ENCODE measurements at places on chromosomes 5 and 9.

DNA sequence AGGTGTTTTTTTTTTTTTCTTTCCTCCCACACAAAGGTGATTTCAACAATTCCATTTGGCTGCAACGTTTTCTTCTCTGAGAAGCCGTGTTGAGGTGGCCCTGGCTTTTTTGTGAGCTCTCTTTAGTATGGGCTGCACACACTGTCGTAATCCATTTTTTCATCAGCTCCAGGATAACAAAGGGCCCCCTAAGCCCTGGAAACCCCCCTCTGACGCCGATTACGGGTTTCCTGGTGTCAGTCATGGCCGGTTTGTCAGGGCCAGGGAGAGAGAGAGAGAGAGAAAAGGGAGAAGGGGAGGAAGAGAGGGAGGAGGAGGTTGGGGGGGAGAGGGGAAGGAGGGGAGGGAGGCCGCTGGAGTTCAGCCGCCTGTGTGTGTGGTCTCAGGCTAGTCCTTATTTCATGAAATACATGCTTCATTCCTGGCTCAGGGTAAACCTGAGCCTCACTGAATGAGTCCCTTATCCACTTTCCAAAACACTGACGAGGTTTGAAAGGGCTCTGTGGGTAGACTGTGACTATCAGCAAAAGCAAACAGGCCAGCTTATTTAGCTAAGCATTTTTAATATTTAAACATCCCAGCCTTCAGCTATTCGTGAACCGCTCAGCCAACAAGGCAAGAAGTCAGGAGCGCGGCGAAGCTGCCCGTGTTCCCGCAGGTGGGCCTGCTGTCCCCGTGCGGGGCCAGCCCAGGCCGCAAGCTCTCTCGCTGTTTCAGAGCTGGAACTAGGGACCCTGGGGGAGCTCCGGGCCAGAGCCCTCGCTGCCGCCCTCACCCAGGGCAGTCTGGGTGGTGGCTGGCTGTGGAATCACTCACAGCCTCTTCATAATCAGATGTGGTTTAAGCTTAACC is 172.8 kb downstream of the ERCC6L2 start:
- no peak for DNase-seq

- DNase-seq = no peak
Measured at GRCh38 chr9:129547063-129547462, 73.8 kb downstream of the C9orf50 start.

- DNase-seq = no peak
Measured at GRCh38 chr9:113675475-113675941, 200.6 kb upstream of the ZNF618 start.

DNA sequence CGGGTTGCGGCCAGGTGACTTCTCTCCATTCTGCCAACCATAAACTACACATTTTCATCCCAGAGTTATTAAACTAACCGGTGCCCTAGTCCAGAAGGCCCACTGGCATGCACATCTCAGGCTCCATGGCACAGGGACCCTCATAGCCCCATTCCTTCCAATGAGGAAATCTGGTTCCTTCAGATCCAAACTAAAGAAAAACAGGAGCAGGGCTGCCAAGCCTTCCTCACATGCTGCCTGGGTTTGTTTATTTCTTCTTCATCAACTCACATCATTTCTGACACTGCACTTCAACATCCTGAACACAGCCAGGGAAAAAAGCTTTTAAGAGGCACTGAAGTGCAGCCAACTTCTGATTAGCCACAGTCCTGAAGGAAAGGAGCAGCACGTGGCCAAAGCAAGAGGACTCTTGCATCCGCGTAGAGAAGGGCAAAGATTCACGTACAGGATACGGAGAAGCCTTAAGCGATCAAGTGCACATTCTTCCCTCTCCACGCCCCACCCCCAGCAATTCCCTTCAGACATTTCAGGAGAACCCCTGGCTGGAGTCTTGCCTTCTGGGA is 22.5 kb downstream of the LHFPL2 start:
- DNase-seq = no peak

- DNase-seq = no peak
Measured at GRCh38 chr9:27856054-27856453, 282.8 kb upstream of the C9orf72 start.

GRCh38 chr9:35748858-35749514 is at the start of the genes GBA2 and RGP1:
Gene GBA2, minus strand, starts transcription at chr9:35749228. Its CDS starts 524 bp downstream, at chr9:35748704.
Gene RGP1, plus strand, starts transcription at chr9:35749287. Its CDS starts 469 bp downstream, at chr9:35749756.
- DNase-seq = peak; percentile 41

- no peak for DNase-seq
Measured at GRCh38 chr5:112682621-112683061, 55.0 kb upstream of the APC start.

GRCh38 chr5:58133631-58134296 is 326.1 kb downstream of the PLK2 start:
- no peak for DNase-seq

- no peak for DNase-seq
Measured at GRCh38 chr5:92364986-92365550, 982.0 kb upstream of the ARRDC3 start.

GRCh38 chr9:34982361-34982760 is 7.2 kb upstream of the DNAJB5 start:
- no peak for DNase-seq

DNA sequence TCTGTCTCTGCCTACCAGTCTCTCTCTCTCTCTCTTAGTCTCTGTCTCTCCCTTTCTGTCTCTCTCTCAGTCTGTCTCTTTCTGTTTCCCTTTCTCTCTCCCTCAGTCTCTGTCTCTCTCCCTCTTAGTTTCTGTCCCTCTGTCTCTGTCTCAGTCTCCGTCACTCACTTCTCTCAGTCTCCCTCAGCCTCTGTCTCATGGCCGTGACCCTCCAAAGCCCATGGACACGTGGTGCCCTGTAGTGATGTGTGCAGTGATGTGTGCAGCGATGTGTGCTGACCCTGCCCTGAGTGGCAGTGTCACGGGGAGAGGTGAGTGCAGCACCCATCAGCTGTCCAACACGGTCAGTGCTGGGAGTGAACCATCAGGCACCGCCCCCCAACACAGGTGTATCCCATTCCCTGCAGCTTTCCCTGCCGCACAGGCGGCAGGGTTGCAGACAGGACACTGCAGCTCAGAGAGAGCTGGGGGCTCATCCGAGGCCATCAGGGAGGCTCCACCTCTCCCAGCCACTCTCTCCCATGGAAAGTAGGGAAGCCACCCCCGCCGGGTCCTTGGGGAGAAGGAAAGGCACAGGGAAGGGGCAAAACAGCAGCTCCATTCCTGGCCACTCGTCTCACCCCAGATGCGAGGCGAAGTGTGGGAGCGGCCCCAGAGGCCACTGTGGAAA is 794 bp upstream of the LRRC14B start:
- DNase-seq = no peak

GRCh38 chr5:57442080-57442839 is 40.4 kb downstream of the ACTBL2 start:
- no peak for DNase-seq

DNA sequence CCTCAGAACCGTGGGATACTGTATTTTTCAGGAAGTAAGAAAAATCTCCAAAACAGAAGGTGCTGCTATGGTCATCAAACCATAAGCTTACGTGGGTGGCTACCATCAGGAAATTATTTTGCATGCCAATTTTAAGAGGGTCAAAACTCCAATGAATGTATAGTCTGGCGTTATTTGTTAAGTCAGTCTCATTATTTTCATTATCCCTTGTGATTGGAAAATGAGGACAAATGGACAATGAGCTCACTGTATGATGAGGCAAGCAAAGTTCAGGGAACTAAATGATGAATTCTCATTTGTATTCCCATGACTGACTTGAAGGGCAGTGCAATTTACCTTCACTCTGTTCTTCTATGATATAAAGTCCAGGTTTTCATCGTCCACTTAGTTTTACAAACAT is 17.6 kb downstream of the PUM3 start:
- no peak for DNase-seq

- no peak for DNase-seq
Measured at GRCh38 chr5:73902327-73903051, 276.5 kb downstream of the ARHGEF28 start.

GRCh38 chr9:134227451-134228411 is 63.4 kb upstream of the RNU6ATAC start:
- DNase-seq = no peak

DNA sequence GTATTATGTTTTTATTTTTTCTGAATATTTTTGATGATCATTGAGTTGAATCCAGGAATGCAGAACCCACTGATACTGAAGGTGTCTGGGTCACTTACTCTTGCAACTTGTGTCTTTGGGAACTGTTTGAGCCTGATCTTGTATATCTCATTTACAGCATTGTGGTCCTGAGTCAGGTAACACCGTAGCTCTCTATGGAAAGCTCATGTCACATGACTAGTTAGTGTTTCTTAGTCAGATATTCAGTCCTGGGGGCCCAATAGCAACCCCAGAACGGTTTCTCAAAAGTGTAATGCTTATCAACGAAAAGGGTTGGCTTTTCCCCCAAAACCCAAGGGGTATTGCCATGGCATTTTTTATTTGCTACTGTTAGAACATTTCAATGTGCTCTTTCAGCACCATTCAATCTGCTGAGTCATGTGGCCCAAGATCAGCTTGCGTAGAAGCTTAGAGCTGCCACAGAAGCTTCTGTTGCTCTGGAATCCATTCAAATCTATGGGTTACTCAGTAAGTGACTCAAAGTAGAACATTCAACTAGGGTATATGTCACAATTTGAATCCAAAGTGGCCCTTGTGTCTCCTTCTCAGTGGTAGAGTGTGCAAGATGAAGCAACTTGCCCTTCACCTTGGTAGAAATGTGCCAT is 12.1 kb upstream of the PTAR1 start:
- DNase-seq = no peak

DNA sequence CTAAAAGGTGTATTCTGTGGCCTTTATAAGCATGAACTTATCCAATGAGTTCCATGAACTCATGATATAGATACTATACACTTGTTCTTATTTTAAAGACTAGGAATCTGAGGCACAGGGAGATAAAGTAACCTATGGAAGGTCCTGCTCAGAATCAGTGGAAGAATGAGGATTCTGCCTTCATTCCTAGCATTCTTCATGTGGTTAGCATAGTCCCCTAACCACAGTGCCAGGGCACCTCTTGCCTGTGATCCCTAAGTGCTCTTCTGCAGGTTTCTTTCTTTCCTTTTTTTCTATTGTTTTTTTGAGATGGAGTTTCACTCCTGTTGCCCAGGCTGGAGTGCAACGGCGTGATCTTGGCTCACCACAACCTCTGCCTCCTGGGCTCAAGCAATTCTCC is 174.1 kb downstream of the C9orf152 start:
- DNase-seq = no peak

DNA sequence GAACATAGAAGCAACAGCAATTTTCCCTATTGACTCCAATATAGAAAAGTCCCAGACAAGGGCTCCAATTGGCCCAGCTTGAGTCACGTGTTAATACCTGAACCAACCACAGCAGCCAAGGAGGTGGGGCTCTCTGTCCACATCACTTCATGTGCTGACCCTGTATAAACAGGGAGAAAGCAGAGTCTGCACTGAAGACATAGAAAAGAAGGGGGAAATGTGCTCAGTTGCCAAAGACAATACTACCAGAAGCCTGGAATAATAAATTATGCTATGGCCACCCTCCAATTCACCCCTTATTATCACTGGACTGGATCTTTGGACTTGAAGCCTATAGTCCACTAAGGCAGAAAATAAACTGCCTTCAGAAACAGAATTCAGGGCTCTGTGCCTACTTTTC is 275.4 kb downstream of the EPB41L4A start:
- no peak for DNase-seq

DNA sequence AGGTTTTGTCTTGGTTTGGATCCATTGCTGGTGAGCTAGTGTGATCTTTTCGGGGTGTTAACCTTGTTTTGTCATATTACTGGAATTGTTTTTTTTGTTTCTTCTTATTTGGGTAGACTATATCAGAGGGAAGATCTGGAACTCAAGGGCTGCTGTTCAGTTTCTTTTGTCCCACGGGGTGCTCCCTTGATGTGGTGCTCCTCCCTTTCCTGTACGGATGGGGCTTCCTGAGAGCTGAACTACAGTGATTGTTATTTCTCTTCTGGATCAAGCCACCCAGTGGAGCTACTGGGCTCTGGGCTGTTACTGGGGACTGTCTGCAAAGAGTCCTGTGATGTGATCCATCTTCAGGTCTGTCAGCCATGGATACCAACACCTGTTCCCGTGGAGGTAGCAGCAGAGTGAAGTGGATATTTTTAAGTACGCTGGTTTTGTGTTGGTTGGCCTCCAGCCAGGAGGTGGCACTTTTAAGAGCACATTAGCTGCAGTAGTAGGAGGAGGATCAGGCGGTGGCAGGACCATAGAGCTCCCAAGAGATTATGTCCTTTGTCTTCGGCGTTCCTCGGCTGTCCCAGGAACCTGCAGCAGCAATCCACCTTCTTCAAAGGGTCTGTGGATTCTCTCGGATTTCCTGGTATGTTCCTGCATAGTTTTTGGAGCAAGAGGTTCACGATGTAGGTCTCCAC is 27.2 kb downstream of the SCAMP1 start:
- no peak for DNase-seq

- no peak for DNase-seq
Measured at GRCh38 chr5:140418862-140419520, 17.4 kb downstream of the ANKHD1 start.

DNA sequence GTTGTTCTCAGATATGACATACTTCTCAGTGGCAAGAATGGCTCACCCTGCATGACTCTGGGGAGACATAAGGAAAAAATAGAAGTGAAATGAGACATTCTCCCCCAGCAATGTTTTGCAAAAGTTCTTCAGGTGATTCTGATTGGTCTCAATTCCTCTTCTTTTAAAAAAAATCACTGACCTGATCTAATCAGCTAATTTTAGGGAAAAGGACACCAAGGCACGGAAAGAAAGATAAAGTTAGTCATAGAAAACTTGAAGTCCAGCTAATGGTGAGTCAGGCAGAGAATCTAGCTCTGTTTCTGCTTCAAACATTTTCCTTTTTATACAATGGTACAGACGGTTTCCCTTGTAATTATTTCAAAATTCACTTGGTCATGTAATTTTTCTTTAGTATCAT is 1018.9 kb upstream of the ARRDC3 start:
- DNase-seq = no peak

DNA sequence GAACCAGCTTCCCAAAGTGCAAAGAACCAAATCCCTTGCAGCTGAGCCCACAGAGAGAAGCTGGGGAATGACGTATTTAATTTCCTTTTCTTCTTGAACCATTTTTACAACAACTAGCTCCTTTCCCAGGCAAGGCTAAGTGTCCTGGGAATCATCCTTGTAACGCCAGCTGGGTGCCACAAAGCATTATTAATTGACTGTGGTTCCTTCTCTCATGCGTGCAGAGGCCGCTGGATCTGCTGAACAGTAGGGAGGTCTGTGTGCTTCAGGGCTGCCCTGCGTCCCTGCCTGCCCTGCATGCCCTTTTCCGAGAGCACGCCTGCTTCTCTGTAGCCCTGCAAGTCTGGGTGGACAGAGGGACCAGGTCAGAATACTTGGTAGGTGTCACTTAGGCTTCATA is 124.1 kb upstream of the OTULINL start:
- no peak for DNase-seq

DNA sequence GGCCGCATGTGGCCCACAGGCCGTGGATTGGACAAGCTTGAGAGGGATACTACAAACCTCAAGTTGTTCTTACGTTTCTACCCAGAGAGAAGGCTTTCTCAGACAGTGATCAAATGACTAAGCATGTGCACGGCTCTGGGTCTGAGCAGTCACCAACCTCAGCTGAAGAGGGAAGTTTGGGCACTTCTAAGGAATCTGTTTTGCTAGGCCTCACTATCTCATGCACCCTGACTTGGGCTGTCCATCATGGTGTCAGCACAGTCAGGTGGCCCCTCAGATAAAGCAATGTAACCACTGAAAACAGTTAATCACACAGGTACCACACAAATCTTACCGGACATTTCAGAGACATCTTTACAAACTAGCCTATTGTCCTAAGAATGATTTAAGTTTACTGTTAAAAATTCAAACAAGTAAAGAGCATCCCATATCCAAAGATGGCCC is 24.6 kb downstream of the CSF2 start:
- no peak for DNase-seq

Data from stimulated activated CD8-positive, alpha-beta memory T cell treated with anti-CD3 and anti-CD28 coated beads, Interleukin-15, amount 100 ng/mL, for 24 hours (primary cell).